Inflammatory macrophage (primary cell): ENCODE measurements at places on chromosomes 3 and 15.

DNA sequence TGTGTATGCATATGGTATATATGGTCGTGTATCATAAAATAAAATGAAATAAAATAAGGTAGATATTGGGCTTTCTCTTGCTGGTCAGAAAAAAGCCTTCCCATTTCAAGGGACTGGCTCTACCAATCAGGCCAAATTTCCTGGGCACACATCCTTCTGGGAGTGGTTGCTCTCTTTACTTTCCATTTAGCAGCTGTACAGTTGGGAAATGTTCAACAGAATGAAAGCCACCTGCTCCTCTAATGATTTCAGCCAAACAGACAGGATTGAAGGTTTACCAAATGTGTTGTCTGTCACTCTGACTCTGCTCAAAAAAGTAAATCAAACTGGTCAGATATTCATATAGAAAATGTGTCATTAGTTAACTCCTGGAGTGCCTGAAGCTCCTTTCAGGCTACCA, 380.4 kb downstream of the ROBO2 start:
- DNase-seq = no peak

DNA sequence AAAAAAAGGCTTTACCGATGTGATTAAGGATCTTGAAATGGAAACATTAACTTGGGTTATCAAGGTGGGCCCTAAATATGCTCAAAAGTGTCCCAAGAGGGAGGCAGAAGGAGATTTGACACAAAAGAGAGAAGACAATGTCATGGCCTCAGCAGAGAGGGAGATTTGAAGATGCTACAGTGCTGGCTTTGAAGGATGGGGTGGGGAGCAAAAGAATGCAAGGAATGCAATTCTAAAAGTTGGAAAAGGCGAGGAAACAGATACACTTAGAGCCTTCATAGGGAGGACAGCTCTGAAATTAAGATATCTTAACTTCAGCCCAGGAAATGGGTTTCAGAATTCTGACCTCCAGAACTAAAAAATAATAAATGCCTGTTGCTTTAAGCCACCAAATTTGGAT, 314.5 kb upstream of the CCDC54 start:
- no peak for DNase-seq

- DNase-seq = peak; percentile 35
Measured at GRCh38 chr3:66407611-66408218, 93.1 kb downstream of the LRIG1 start.

- no peak for DNase-seq
Measured at GRCh38 chr3:41118461-41119390, 80.6 kb upstream of the CTNNB1 start.

GRCh38 chr15:83365370-83365938, 81.0 kb upstream of the BNC1 start:
- DNase-seq = peak; percentile 91

DNA sequence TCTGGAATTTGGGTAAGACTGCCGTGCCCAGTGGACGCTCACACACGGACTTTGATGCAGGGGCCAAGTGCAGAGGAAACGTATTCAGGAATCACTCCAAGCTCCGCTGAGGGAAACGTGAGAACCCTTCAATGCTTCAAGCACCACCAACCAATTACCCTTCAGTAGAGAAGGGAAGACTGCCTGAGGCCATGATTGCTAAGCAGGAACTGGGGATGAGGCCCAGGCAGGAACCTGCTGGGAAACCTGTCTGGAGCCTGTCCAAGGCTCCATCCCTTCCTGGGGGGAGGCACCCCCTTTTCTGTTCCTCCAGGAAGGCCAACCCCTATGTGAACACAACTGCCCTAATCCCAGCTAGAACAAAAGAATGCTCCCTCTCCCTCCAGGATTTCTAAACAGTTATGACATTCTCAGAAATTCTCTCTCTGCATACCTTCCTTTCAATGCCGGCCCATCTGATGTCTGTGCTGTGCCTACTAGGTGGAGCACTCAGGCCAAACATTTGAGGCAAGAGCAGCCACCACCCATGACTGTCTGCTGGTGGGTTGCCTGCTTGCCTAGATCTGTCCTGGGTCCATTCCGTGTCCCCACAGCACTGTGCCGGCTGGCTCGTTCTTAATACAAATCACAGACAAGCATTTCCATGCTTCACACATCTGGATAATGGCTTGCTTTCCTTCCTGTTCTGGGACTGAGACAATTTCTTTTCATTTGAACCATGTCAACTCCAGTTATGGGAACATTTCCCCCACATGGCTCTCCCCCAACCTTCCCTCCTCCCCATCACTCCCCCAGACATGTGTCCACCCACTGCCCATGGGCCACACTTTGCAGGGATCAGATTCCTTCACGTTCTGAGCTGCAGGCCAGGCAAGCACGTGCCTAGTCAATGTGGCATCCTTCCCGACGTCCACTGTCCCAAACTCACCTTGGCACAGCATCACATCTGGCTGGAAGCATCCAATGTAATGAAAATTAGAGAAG, 149.4 kb downstream of the ADAMTS17 start:
- DNase-seq = no peak
